ENCODE measurements at places on chromosomes 12 and 14.
A peak's percentile ranks its signal among the peaks of the same experiment; 100 is the strongest.

DNA sequence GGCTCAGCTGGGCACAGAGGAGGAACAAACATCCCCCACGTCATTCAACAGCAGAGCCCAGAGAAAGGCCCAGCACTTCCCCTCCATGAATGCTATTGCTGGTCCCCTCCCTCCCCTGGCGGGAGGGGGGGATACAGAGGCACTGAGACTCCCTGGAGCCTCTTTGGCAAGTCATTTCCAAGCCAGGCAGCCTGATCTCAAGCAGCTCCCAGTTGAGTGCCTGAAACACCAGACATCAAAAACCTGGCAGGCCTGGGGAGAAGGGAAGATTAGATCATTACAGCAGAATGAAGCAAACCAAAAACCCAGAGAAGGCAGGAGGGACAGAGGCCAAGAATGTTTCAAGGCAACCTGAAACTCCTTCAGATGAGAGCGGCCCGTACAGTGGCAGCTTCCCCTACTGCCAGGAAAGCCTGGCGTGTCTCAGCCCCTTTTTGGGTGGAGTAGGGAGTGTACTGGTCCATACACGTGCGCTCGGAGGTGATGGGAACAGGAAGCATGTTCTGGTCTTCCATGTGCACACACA lies 92.1 kb downstream of the LRRC74A start:
- DNase-seq: no peak

DNA sequence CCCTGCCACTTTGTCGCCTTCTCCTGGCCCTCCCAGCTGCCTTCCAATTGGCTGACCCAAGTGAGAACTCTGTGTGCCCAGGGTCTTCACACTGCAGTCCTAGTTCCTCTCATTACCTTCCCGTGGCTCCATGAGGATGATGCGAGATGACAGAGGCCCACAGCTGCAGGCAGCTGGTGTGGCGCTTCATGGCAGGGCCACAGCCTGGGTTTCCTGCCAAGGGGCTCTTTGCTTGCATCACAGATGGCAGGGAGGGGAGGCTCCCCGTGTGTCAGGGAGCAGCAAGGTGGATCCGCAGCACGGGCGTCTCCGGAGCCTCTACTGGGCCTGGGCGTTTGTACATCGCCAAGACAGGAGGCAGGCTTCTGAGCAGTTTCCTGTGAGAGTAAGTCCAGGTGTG lies 28.9 kb downstream of the DEGS2 start:
- no peak for DNase-seq

GRCh38 chr12:38328306-38328895 lies 11.8 kb downstream of the ALG10B start:
- peak; percentile 8 for DNase-seq

DNA sequence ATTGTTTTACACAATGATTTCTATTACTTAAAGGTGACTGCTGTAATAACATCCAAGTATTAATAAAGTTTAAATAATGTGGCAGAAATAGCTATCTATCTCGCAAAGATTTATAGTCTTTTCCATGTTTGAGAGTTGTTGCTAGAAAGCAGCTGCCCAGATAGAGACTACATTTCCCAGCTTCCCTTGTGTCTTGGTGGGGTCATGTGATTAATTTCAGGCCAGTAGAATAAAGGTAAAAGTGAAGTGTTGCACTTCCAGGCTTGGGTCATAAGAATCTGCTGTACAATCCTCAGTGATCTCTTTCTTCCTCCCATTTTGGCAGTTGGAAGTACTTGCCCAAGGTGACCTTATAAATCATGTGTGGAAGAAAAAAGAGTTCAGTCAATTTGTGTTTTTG lies 449.7 kb upstream of the USP15 start:
- DNase-seq: no peak

GRCh38 chr12:40146800-40147797 lies 41.2 kb upstream of the SLC2A13 start:
- no peak for DNase-seq

GRCh38 chr12:85587158-85587557 lies 249.1 kb downstream of the RASSF9 start:
- no peak for DNase-seq

GRCh38 chr12:127176804-127177203 lies 1090.2 kb upstream of the TMEM132C start:
- no peak for DNase-seq

DNA sequence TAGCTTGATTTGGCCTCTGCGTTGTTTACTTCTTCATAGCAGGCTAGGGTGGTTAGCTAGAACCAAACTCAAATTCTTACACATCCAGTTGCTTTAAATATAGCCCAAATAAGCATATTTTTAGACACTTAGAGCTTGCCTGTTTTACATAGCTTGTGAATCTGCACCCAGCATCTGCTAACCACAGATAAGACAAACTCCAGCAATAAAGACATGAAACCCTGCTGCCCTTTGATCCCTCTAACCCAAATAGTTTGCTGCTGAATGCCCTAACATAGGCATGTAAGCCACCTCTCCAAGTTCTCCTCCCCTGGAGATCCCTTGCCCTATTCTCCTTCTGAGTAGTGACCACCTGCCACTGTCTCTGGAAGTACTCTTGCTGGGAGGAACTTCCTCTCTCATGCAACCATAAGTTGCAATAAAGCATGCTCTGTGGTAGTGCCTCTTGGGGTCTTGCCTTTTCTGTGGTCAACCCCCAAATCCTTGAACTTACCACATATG lies 185.6 kb downstream of the TMEM117 start:
- no peak for DNase-seq

All from GM10248 (cell line).